ENCODE measurements at places on chromosomes 5 and 9.

DNA sequence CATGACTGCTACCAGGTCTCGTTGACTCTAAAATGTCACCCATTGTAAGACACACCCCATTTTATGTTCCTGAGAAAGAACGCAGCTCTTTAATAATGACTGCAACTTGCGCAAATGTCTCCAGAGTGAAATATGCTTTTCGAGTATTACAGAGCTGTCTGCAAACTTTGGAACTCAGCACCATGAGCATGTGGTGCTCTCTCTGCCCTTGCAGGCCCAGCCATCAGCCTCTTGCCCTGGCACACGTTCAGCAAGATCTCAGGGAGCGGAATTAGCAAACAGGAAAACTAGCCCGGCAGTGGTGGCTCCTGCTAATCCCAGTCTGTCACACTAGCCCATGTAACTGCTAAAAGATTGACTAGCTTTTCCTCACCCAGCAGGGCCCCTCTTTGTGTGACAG lies 114.5 kb upstream of the SLC1A3 start:
- no peak for DNase-seq

- DNase-seq: no peak
Observed at GRCh38 chr5:72453246-72453775, 53.9 kb downstream of the ZNF366 start.

DNA sequence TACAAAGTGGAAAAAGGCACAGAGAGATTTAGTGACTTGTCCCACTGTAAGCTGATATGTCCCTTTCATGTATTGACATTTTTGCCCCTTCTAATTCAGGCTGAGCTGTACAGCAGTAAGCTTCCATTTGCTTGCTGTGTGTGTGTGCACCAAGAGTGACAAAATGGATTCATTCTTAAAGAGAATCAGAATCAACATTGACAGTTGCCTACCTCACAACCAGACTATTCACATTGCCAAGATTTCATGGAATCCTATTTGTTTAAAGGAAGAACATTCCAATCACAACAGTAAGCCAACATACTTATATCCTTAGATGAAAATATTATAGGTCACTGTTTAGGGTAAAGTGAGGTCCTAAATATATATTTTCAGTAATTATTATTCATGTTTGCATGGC lies 102.6 kb downstream of the TMEM232 start:
- DNase-seq: no peak

DNA sequence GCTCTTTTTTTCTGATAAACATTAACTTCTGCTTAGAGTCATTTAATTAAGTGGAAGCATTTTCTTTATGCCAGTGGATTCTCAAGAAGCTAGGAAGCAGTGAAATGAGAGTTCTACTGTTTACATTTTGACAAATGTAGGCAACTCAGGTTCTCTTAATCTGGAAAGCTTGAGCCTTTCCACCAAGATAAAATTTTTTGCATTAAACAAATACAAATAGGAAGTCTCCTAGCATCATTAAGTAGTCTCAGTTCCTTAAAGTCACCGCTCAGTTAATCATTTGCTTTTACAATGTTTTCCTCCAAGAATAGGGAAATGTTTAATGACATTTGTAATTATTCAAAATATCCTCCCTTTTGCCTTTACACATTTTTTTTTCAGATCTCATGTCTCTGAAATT lies 290.4 kb upstream of the PDE4D start:
- DNase-seq: no peak

DNA sequence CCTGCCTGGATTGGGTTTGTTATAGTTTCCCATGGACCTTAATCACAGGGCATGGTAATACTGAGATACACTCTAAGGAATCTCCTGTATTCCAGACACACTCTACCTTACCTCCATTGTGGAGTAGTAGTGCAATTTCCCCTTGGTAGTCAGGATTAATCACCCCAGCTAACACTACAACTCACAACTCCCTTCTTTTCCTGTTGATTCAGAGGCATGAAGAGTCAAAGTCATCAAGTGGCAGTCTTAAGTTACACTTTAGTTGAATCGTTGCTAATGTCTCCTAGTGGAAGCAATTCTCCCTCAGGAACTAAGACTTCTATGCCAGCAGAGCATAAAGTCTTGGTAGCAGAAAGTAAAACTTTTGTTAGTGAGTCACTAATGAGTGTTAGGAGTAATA lies 122.7 kb upstream of the APC start:
- DNase-seq: no peak

DNA sequence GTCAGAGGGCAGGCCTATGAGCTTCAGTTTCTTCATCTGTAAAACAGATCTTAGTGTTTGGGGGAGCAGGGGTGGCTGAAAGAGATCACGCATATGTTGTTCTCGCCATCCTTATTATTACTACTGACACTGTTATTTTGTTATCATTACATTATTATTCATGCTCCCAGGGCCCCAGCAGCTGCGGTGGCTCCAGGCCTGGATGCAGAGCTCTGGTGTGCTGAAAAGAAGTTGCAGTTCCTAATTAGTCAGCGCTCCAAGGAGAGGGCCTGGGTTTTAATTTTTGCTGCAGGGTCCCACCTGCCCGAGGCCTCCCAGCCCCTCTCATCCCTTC lies 19.5 kb downstream of the CXXC5 start:
- peak; percentile 63 for DNase-seq
